ENCODE measurements at places on chromosomes 7 and 10.

- no peak for DNase-seq
These were observed 14.1 kb downstream of the ZMIZ1 start for GRCh38 chr10:79082631-79083596.

DNA sequence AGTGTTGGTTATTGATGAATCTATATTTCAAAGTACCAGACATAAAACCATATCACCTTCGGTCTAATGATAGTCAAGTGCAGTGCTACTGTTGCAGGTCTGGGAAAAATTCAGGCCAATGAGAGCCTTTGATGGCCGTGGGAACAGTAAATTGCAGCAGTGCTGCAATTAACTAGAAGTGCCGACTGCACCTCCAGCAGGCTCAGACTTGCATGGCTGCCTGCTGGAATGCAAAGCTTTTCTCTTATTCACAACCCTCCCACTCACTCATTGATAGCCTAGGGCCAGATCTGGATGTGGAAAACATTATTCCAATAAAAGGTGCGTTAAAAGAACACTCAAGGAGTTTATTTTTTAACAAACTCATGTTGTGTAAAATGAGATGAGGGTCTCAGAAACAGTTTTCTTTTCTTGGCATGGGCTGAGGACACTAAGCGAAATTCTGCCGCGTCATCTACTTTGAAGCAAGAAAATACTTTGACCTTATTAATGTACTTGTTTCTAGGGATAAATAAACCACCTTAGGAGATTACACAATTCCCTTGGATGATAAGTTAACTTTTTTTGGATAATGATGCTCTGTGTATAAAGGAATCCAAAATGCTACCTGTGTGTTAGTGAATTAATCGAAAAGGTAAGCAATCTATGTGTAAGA, 17.1 kb downstream of the PLXDC2 start:
- no peak for DNase-seq

DNA sequence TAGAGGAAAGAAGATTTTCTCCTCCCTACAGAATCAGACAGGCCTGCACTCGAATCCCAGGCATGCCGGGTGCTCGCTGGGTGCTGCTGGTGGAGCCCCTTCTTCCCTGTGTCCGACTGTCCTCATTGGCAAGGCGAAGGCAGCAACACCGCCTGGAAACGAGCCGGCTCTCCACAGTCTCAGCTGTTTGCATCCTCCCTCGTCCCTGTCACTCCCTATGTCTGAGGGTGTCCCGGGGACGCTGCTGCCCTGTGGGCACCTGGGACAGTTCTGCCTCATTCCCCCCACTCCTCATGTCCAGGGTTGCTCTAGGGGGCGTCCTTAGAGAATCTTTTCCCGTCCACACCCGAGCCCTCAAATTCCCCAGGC, 31.6 kb upstream of the TMEM72 start:
- DNase-seq = no peak

DNA sequence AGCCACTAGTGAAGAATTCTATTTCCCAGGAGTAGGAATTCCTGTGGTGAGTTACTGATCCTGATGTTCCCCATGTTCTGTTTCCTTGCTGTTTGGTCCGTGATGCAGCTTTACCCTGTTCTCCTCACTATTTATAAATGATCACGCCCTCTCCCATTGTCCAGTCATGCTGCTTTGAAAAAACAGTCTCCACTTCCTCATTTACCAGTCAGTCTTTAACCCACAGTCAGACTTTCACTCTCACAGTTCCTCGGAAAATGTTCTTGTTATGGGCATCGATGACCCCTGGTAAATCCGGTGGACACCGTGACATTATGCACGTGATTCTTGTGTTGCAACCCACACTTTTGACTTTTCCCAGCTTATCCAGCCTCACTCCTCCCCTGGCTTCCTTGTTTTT, 14.4 kb downstream of the SCIN start:
- no peak for DNase-seq

- DNase-seq = peak; percentile 69
These were observed 573.9 kb downstream of the TCERG1L start for GRCh38 chr10:130737621-130738020.

DNA sequence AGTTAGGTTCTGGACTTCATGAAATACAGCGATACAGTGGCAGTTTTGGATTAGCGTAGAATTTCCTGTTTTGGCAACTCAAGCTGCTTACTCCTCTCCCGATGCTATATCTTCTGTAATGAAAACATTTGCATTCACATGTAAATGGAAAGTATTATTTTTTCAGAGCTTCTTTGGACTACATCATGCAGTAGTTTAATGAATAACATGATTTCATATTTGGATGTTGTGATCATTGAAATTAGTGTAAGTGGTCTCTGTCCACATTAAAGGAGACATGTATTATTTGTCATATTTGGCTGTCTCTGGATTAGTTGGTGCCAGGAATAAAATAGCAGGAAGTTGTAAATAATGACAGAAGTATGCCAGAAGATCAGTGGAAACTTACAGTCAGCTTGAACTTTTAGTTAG, 331.6 kb downstream of the GFRA1 start:
- DNase-seq = peak; percentile 31

DNA sequence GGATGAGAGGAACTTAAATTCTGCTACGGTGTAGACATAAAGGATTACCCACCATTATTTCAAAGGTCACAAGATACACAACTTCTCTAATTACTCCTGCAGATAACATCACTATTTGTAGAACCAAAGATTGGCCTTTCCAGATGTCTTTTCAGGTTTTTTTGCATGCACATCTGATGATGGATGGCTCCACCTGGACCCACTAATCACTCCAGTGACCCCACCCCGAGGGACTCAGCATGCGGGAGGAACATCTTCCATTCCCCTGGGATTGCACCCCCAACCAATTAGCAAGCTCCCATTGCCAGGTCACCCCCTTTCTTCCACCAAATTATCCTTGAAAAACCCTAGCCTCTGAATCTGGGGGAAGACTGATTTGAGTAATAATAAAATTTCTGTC, 608.9 kb downstream of the CNTNAP2 start:
- no peak for DNase-seq

DNA sequence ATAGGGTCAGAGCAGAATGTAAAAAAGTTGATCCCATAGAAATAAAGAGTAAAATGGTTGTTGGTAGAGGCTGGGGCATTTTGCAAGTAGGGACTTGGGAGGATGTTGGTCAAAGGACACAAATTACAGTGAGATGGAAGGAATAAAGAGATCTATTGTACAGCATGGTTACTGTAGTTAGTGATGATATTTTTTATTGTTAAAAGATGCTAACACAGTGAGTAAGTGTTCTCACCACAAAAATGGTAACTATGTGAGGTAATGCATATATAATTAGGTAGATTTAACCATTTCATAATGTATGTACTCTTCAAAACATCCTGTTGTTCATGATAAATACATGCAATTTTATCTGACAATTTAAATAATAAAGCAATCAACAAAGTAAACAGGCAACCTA, 280.7 kb upstream of the MAGI2 start:
- DNase-seq = no peak

DNA sequence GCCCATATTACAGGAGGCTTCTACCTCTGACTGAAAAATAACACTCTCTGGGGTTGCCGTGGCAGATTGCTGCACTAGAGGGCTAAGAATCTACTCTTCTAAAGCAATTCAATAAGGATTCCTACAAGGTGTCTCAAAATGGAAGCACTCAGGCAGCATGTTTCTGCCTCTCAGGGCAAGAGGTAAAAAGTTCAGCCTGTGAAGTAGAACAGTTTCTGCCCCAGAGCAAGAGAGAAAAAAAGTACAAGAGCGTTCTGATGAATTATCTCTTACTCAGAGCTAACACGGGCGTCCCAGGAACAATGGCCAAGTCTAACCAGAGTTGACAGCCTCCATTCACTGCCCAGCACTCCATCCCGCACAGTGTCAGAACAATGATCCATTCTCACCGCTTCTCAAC, 71.3 kb upstream of the TES start:
- peak; percentile 9 for DNase-seq

GRCh38 chr7:55104712-55105433, 86.1 kb downstream of the EGFR start:
- no peak for DNase-seq

- DNase-seq = no peak
These were observed 123.8 kb upstream of the PRPS1L1 start for GRCh38 chr7:18151422-18151821.

DNA sequence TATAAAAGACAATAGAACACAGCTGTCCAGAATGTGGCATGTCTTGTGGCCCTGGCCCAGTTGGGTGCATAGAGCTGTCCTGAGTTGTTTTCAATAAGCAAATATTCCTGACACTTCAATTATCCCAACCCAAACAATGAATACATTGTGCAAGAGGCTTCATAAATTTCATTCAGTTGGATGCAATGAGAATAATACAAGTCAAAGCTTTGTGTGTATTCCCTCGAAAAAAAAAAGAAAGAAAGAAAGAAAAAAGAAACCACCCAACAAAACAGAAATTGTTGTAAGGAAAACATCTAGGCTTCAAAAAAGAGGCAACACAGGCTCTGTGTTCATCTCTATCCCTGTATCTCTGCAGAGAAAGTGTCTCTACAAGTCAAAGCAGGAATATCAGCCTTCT, 138.7 kb upstream of the ADO start:
- no peak for DNase-seq

DNA sequence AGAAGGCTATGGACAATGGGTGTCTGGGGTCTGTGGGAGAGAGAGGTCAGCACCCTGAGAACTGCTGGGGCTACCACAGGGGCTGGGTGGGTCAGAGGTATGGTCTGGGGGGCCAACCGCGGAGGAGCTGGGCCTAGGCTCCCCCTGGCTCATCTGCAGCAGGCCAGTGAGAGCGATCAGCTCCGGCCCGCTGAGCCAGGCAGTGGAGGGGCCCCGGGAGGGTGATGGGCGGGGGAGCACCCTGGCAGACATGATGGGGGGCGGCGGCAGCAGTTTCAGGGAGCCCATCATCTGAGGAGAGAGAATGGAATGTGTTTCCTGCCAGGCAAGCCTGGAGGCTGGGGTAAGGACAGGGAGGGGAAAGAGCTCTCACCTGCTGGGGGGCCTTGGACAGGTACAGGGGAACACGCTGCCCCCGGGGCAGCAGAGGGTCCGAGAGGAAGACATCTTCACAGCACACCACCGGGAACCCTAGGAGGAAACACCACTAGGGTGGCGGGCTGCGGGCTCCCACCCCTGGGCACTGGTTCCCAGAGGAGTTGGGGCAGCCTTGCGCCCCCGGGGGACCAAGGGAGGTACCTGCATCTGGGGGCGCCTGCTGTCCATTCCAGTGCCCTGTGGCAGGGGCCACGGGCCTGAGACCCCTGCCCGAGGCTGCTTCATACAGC, 1.3 kb downstream of the SAP25 start:
- DNase-seq = no peak

DNA sequence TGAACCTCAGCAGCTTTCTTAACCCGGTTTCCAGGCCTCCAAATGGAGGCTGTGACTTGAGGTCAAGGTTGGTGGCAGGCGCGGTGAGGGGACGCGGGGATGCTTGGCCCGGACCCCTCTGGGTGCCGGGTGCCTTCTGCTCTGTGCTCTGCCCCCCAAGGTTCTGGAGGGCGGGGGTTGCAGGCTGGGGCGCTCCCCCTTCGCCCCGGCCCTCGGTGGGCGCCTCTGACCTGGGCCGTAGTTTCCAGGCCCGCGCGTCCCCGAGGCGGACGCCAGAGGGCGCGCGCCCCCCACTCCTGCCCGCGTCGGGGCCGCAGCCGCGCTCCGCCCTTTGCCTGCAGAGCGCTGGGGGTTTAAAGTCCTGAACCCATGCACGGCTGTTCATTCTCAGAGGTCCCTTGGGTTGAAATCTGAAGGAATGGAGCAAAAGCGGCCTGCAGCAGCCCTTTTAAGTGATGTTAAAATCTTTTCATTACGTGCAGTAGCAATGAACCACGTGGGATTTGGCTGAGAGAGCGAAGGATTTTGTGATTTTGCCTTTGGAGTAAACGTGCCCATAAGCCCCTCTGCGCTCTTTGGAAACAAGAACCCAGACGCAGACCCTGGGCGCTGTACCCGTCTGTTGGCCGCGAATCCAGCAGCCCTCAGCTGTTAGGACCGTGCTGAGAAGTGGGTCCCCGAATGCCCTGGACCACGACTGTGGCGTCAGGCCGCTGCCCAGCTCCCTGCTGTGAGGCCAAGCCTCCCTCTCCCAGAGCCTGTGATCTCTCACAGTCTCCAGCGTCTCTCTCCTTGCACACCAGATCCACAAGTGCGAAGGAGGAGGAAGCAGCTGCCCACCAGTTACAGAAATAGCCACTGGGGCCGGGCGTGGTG, 135.0 kb downstream of the ACTR3B start:
- peak; percentile 62 for DNase-seq

DNA sequence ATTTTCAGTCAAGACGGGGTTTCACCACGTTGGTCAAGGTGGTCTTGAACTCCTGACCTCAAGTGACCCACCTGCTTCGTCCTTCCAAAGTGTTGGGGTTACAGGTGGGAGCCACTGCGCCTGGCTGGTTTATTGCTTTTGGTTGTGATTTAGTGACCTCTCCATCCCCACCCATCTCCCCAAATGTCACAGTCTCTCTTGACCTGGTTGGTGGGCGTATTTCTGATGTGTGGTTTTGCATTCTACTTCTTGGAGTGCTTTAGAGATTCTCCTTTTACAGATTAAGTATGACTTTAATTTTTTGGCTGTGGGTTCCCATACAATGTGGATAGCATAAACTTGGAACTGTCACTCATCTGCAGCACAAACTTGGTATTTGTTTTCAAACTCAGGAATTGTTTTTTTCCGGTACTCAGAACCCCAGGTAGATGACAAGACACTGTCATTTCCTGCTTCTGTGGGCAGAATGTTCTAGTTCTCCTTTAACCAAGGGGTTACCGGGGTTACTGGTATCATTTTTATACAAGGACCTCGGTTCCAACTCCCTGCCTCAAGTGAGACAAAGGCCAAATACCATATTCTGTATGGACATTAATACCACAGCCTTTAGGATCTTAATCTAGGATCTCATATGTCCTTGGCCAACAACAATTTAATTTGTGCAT, 50.5 kb downstream of the MRC1 start:
- DNase-seq = no peak

GRCh38 chr7:131692131-131692960, 135.9 kb upstream of the PODXL start:
- DNase-seq = peak; percentile 41

- DNase-seq = no peak
These were observed 100.0 kb upstream of the KCNMA1 start for GRCh38 chr10:77737608-77738007.

GRCh38 chr7:157097056-157097329, 41.7 kb upstream of the UBE3C start:
- DNase-seq = no peak

- DNase-seq = no peak
These were observed 139.0 kb downstream of the SEPTIN14 start for GRCh38 chr7:55723621-55723941.

GRCh38 chr10:6654571-6654970, 74.5 kb upstream of the PRKCQ start:
- DNase-seq = peak; percentile 7

Data from stomach (tissue), 19 donors.